ENCODE measurements at places on chromosomes 11 and 22.
A peak's percentile ranks its signal among the peaks of the same experiment; 100 is the strongest.

GRCh38 chr11:134333312-134333711 lies 1.5 kb downstream of the GLB1L2 start:
- no peak for DNase-seq

DNA sequence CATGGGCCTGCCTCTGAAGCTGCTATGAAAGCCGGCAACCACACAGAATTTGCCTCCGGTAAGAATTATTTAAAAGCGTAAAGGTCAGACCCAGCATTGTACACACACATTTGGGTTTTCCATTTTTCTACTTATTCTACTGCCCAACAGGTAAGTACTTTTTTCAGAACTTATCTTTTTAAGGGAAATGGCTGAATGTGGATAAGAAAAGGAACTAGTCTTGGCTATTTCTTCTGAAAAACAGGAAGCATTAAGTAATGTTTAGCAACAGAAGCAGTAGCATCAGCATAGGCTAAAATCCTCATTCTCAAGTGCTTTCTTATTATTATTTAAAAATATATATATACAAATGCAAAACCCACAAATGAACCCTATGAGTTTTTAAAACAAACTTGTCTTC lies 103.1 kb downstream of the MPPED2 start:
- no peak for DNase-seq

- DNase-seq: no peak
Observed at GRCh38 chr11:1823376-1824220, 11.2 kb upstream of the SYT8 start.

DNA sequence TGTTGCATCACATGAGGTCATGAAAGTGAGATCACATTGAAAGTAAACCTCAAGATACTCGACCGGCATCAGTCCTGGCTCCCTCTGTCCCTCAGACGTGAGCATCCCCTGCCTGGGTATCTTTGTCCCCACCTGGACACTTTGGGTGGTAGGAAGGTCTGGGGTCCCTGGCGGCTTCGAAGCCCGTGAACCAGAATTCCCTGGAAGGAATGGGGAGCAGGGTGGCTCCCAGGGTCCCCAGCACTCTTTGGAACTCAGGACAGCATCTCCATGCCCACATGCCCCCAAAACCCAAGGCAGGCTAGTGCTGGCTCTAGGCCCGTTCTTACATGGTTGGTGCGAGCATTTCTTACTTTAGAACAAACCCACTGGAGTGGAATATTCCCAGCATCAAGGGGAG lies 7.5 kb downstream of the DERL3 start:
- DNase-seq: no peak

GRCh38 chr22:27918341-27919221 lies 475 bp downstream of the PITPNB start:
- peak; percentile 14 for DNase-seq

- DNase-seq: no peak
Observed at GRCh38 chr11:122459064-122459463, 196.5 kb upstream of the UBASH3B start.

GRCh38 chr11:88164320-88164719 lies 10.9 kb downstream of the RAB38 start:
- no peak for DNase-seq

GRCh38 chr11:20034941-20035340 lies 125.3 kb downstream of the DBX1 start:
- no peak for DNase-seq

DNA sequence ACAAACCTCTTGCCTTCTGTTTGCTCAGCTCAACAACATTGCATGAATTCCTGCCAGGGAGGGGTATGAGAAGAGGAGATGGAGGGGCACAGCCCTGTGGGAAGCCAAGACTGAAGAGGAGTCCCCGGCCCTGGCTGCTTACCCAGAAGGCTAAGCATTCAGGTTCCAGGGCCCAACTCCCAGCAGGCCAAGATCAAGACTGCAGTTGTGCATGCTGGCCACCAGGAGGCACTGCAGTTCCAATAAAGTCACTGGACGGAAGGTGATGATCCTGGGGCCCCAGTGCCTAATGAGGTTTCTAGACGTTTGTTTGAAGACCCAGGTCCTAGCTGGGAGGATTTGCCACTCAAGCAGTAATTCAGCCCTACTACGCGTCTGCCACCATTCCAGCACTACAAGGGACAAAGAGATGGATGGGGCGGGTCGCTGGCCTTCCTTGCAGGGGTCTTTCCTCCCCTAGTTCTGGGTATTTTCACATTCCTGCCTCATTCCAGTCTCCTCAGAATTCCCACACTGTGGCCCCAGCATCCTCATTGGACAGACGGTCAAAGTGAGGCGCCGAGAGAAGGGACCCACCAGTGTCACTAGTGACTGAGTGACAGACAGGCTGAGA lies 23.6 kb downstream of the ALX4 start:
- DNase-seq: peak; percentile 45

DNA sequence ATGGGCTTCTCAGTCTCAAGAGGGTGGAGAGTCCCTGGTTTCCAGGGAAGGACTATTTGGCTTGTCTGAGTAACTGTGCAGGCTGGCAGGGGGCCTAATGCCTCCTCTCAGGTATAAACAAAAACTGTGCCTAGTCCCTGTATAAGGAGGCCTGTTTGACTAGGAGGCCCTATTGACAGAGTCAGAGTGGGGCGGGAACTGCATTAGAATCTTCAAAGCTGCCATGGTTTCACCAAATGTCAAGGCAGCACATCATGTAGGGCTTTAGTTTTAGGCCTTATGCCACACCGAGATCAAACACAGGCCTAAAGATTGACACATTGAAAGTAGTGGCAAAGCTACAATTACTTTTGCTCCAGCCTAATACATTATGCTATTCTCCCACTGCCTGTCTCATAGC lies 611.5 kb upstream of the B3GAT1 start:
- no peak for DNase-seq

DNA sequence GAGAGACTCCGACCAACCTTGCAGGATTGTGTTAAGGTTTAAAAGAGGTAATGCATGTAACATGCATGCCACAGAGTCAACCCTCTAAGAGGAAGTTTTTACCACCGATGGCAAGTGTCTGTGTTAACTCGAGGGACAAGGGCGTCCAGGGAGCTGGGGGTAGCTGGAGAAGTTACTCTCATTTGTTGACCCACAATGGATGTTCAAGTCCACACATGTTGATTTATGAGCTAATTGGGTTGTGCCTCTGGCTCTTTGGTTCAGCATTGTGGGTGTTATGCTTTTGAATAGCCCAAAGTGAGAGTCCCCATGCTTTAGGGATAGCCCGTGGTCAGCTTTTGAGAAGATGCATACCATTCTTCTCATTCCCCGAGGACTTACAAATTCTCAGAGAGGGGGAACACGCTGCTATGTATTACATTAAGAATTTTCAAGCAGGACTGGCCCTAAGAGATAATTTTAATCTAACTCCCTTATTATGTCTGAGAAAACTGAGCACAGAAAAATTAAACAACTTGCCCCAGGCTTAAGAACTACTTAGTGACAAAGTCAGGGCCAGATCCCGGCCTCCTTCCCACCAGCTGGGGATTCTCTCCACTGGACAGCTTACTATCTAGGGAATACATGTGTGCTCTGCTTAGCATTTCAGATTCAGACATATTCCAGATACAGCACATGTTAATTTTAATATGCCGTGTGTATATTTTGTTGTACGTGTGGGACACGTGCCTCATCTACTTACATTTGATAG lies 5.2 kb upstream of the PLET1 start:
- DNase-seq: no peak

- DNase-seq: peak; percentile 96
Observed at GRCh38 chr11:33802194-33802950, 28.1 kb upstream of the FBXO3 start.

GRCh38 chr22:20245577-20246367 lies 22.3 kb downstream of the RTN4R start:
- DNase-seq: no peak

- DNase-seq: no peak
Observed at GRCh38 chr11:3865388-3866193, 10.1 kb downstream of the STIM1 start.

- peak; percentile 96 for DNase-seq
Observed at GRCh38 chr11:93498161-93498560, 45.0 kb downstream of the SMCO4 start.

DNA sequence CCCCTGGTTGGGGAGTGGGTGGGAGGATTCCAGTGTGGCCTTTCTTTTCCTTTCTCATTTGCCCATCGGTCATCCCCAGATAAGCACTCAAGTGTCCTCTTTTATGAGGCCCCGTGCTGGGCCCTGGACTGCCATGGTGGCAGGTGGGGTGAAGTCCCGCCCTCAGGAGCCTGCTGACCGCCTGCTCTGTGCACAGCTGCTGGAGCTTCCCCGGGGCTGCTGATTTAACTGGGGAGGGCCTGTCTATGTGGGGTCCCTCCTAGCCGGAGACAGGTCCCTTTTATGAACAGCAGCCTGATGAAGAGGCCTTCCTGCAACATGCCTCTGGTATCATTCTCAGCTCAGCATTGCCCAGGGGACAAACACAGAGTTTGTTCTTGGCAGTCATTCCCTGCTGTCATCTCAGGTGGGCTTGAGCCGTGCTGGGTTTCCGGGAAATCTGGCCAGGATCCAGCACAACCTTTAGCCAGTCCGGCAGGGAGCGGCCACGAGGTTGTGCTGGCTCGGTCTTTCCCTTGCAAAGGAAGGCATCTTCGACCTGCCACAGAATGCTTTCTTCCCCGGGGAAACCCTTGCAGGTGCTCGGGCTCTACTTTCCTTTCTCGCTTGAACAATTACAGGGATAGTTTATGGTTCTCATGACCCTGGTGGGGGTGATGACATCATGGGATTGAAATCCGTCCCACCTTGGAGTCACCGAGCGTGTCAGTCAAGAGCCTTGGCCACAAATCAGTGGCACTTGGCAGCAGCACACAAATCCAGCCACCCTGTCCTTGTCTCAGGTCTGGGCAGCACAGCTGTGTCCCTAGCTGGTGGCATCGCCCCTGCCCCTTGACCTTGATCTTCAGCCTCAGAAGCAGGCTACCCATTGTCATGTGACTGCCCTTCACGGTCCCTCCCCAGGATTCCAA lies 20.1 kb downstream of the ST14 start:
- no peak for DNase-seq

DNA sequence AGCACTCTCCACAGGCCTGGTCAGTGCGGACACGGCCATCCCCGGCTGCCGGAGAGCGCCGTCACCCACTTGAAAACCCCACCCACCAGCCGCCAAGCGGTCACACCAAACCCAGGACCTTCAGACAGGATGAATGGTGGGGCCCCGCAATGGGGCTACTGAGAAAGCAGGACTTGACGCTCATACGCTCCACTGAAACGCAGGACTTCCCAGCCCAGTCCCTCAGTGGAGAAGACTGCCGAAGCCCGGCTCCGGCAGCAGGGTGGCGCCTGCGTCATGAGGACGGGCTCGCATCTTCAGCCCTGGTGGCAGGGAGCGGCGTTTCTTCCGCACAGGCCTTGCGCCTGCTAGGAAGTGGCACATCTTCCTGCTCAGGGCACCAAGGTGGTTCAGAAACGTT lies 15.3 kb upstream of the PHLDA2 start:
- DNase-seq: no peak

GRCh38 chr22:44906999-44907644 lies 102.7 kb downstream of the PHF21B start:
- DNase-seq: no peak

- no peak for DNase-seq
Observed at GRCh38 chr11:8833568-8834315, 77.2 kb upstream of the AKIP1 start.

DNA sequence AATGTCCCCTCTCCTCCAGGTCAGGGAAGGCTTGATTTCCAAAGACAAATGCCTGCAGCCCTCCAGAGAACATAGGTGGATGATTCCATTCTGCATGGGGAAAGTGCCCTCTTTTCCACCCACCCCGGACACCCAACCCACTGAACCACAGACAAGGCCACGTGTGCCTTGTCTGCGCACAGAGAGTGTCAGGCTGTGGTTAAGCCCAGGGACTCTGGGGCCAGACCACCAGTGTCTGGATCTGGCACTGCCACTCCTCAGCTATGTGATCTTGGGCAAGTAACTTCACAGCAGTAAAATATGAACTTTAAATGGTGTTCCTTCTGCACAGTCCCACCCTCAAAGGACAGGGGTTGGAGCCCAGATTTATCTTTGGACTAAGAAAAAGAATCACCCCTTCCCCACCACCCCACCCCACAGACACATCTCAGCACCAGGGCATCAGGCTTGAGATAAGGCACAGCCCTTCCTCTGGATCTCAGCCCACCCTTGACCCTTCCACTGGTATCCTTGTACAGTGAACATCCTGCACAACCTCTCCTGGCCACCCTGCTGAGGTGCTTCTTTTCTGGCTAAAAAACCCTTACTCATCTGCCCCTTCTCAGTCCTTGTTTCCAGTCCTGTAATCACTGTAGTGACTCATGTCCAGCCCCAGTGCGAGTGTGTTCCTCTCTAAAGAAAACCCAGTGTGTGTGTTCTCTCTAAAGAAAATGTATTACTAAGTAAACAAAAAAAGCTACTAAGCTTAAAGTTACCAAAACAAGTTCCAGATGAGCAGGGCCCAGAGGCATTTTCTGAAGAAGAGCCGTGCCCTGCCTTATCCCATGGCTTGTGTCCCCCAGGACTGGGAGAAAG lies 1.9 kb upstream of the PTGDR2 start:
- DNase-seq: no peak

DNA sequence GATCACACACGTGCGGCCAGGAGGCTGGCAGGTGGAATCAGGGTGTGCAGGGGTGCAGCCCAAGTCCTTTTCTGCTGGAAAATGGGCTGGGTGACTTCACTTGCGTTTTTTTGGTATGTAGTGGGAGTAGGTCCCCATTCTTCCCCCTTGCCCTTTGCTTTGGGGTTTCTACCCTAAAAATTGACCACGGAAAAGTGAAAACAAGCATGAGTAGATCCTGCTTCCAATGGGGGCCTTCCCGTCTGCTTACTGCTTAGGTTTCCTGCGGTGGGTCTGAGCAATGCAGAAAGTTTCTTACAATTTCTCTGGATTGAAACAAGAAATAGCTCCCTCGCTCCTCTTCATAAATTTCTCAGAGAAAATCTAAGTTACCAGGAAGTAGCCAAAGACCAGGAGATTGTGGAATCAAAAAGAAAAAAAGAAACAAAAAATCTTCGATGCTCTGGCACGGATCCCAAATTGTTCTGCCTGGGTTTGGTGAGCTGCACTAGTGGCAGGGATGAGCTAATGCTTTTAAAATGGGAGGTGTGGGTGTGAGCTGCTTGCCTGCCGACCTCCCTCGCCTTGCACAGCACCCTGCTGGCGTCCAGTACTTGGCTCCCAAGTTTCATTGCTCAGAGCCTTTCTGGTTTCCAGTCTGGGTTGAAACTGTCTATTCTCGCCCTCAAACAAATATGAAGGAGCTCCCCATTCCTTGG lies 2.4 kb downstream of the TIMP3 start:
- DNase-seq: no peak

DNA sequence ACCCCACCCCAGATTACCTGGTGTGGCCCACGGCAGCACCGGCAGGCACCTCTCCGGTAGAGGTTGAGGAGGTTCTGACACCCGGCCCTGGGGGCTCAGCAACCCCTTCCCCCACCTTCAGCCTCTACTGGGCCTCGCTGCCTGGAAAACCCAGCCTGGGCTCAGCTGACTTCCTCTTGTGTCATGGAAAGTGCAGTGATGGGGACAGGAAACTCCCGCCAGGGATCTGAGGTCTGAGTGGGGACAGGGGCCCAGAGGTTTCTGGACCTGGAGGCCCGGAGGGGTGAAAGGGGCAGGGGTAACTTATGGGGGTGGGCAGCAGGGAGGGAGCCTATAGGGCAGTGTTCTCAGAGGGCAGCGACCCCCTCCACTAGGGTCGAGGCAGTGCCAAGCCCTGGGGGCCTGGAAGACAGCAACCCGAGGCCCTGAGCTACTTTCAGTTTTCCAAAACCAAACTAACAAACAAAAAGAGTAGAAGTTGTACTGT lies 10.0 kb upstream of the CD5 start:
- DNase-seq: no peak

- DNase-seq: no peak
Observed at GRCh38 chr11:8138526-8138925, 30.3 kb downstream of the RIC3 start.

GRCh38 chr11:7593481-7593880 lies 79.7 kb downstream of the PPFIBP2 start:
- no peak for DNase-seq

Data from NCI-H526 treated with DMSO at 0.1 percent for 48 hours (cell line).